Osteocyte (in vitro differentiated cells): ENCODE measurements at places on chromosomes 3 and 15.

DNA sequence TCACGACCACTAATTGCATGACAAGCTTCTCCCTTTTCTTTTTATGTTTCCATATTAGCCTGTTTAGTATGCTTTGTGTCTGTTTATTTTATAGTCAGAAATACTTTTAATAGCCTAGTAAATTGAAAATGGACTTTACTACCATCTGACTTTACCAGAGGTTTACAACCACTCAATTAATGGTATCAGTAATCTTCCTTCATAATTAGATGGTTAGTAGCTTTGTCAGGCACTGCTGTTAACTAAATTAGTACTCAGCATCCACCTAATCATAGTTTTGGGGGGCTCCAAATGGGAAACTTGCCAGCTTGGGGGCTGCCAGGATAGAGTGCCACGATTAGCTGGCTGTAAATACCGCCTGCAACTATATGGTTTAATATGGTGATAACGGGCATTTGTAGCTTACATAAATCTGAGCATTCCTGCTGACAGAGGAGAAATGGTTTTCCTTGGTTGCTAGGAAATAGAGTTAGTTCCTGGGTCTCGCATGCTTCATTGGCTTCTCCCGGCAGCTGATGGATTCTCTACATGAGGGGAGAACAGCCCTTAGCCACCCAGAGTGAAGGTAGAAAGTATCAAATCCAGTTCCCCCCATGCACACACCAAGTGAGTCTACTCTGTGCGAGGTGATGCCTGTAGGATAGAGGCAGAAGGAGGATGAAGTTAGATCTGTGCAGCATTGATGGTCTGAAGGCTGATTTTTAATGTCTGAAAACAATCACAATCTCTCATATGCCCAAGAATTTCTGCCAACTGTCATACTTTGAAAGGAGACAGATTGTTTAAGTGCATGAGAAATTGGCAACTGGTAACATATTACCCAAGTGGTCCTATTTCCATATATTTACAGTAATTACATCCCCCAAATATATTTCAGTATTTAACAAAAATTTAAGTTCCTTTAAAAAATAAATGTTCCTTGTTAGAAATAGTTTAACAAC, 326.6 kb upstream of the PROK2 start:
- DNase-seq = no peak

- DNase-seq = no peak
Measured at GRCh38 chr15:39728845-39729244, 53.8 kb downstream of the FSIP1 start.

DNA sequence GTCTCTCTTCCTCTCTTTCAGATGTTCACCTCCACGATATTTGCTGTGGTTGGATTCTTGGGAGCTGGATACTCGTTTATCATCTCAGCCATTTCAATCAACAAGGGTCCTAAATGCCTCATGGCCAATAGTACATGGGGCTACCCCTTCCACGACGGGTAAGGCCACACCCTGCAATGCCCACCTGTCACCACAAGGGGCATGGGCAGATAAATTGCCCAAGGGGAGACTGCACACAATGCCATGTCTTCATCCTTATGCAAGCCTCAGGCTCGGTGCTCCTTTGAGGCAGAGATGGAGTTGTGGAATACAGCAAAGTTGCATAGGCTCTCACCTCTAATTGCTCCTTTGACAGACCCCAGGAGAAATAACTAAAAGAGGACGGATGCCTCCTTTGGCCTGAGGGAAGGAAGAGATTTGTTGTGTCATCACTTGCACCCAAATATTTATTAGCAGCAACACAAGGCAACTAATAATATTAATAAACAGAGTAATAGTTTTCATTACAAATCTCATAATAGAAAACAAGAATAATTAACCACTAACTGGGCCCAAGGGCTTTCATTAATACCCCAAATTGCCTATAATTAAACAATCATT, 13.2 kb downstream of the TM4SF4 start:
- DNase-seq = no peak

DNA sequence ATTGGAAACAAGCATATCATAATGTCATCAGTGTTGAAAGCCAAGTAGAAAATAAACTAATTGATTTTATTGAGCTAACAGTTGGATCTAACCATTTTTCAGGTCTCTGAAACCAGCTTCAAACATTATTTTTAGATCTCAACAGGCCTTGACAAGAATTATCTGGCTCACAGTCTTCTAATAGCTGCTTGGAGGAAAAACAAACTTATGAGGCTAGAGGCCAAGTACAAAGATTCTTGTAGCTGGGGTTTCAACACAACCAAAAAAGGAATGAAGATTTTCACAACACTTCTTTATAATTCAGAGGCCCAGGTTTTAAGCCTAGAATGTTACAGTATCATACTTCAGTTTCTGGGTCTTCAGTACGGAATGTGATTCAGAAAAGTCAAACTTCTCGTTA, 3.7 kb downstream of the SETMAR start:
- no peak for DNase-seq

DNA sequence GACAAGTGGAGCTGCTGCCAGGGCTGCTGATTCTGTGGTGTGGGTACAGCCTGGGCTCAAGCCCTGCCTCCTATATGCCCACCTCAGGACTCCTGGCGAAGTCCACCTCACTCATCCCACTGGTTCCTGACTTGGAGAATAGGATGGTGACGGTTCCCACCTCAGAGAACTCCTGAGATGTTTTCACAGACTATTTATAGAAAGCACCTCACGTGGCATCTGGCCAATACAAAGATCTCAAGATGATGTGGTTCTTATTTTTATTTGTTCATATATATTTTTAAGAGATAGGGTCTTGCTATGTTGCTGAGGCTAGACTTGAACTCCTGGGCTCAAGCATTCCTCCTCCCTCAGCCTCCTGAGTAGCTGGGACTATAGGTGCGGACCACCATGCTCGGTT, 236.9 kb upstream of the BHLHE40 start:
- DNase-seq = no peak

DNA sequence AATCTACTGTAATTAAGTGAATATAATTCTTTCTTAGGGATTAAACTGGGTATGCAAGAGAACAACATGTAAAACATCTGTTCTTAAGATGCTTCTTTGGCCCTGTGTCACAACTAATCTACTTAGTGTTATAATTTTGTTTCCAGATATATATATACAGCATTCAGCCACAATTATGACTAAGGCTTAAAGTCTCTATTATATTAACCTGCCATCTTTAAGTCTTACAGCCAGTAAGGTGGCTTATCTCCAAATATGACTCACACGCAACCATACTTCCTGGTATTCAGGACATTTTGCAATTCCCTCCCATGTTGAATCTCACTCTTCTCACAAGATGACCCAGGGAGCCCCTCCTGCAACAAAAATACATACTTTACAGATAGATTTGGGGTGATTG, 6.6 kb upstream of the KBTBD8 start:
- no peak for DNase-seq

DNA sequence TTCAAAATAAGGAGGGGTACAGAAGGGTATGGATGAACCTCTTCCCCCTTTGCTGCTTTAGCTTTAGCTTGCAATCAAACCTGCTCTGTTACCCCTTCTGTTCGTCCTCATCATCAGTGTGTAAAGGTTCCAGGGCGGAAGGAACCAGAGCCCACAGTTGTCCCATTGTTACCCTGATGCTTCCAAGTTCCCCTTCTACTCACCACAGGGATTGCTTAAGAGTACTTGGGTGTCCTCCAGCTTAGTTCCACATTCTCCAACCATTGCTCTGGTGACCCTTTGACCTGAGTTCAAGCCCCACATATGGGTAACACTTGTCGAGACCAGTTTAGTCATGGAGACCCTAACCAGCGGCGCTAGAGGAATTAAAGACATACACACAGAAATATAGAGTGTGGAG, 1080.1 kb upstream of the ALCAM start:
- DNase-seq = no peak

- DNase-seq = no peak
Measured at GRCh38 chr3:50010959-50011358, 71.0 kb downstream of the RBM6 start.

DNA sequence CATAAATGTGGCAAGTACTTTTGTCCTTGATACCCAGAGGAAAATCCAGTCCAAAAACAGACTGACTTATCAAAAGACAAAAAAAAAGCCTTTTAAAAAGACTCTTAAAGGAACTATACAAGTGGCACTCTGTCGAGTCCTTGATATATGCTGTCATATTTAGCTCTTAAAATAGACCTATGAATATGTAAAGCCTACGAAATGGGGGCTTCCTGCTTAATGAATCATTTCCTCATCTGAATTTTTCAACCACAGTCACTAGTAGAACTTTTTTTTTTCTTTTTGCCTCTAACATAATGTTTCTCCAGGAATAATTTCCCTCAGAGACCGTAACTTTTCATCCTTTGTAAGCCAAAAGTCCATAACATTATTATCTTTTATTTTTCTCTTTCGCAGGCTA, 95.8 kb downstream of the P3H2 start:
- no peak for DNase-seq

- DNase-seq = no peak
Measured at GRCh38 chr3:195114786-195115599, 156.0 kb downstream of the XXYLT1 start.

- DNase-seq = no peak
Measured at GRCh38 chr15:89329329-89330084, 5.1 kb downstream of the POLG start.

GRCh38 chr15:39434751-39435238, 146.1 kb upstream of the THBS1 start:
- DNase-seq = no peak

- DNase-seq = no peak
Measured at GRCh38 chr3:109553591-109554371, 216.4 kb upstream of the DPPA4 start.

DNA sequence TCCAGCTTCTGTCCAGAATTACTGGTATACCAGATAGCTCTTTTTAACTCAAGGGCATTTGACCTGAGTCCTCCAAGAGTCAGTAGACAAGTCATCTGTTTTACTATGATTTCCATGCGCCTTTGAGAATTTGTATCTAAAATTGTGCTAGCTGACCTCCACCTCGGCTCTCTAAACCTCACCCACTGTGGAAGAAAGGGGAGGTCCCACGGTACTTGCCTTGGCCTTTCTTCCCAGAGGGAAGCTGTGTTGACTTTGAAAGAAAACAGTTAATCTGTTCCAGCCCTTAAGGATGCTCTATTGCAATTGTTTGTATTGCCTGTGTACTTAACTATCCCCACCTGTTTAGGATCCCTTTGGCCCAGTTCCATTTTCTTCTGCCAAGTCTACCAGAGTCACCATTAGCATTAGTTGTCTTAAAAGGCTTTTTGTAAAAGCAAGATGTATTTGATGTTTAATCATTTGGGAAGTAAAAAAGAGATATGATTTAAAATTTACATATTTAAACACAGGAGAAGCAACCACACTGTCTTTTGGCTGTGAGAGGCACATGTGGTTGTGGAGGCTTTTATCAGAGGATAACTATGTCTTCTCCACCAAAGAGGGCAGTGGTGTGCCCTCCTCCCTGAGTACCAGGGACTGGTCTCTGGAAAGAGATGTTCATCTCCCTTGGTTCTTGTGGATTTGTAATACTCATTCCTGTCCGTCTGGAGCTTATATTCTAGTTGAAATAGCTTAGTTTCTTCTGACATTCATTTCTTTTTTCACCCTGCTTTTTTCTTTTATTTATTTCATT, 88.8 kb downstream of the CRTC3 start:
- DNase-seq = no peak

GRCh38 chr15:92803852-92804609, 96.1 kb upstream of the CHD2 start:
- no peak for DNase-seq

DNA sequence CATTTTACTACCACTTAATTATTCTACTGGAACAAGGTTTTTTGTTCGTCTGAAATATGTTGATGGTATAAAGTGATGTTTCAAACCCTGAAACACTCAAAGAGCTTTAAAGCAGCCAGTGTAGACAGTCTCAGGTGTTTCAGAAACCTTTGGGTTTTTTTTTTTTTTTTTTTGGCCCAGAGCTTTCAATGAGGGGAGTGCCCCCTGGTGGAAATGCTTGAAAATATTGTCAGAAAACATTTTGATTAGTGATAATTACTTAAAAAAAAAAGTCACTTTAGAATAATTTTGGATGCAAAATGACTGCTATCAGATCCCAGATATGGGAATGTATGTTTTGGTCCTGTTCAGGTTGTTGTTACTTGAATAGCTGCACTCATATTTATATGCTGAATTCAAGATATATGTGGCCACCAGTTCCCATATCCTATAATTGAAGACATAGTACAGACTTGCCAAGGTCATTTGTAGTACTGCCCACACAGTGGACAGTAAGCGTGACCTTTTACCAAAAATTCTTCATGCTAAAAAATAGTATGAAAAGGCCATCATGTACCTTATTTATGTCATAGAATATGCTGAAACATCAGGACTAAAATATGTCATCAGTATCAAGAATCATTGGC, 35.9 kb downstream of the SATB1 start:
- no peak for DNase-seq

- DNase-seq = no peak
Measured at GRCh38 chr3:21836227-21836626, 85.2 kb upstream of the ZNF385D start.

DNA sequence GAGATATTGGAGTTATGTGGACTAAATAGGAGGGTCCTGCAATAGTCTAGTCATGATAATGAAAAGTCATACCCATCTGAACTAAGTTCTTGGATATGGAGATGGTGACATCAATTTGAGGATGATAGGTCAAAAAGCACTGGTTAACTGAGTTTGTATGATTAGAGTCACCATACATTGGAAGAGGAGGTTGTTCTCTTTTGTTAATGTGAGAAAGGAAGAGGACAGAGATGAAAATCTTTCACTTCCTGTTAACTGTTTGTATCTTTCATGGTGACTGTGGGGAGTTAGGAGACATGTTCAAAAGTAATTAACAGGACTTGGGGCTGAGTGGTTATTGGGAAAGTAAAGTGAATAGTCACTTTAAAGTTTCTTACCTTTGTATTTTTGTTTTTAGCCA, 11.1 kb downstream of the TMEM62 start:
- no peak for DNase-seq

DNA sequence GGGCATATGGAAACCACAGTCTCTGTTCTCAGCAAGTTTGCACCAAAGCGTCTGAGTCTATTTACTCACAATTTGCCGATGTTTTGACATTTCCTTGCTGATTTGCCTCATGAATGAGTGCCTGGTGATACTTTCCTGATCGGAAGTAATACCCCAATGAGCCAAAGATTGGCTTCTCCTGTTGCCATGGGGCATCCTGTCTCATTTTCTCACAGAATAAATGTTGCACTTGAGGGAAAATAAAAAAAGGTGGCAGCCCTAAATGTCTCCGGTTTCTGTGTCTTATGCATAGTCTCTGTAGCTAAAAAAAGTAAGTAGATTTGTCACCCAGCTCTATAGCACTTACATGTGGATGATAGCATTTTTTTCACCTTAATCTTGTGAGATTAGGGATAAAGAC, 73.7 kb upstream of the CADPS start:
- no peak for DNase-seq

GRCh38 chr3:143650827-143651226, 197.4 kb downstream of the SLC9A9 start:
- DNase-seq = no peak
